Stimulated activated CD8-positive, alpha-beta memory T cell treated with anti-CD3 and anti-CD28 coated beads, Interleukin-15, amount 100 ng/mL, for 4 hours (primary cell): ENCODE measurements at places on chromosomes 13 and 19.
A peak's percentile ranks its signal among the peaks of the same experiment; 100 is the strongest.

DNA sequence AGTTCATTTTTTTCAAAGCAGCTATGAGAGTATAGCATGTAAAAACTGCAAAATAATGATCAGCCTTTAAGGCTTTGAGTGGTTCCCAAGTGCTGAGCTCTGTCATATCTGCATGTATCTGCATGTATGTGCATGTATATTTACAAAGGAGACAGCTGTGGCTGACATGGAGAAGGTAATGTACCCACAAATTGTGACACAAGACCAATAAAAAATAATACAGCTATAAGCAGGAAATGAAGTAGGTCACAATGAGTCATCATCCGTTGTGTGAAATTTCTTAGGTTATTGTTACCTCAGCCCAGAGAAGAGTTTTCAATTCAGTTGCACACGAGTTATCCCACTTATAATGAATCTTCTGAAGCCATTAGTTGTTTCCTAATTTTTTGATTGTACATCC is 60.9 kb upstream of the MED4 start:
- no peak for DNase-seq

DNA sequence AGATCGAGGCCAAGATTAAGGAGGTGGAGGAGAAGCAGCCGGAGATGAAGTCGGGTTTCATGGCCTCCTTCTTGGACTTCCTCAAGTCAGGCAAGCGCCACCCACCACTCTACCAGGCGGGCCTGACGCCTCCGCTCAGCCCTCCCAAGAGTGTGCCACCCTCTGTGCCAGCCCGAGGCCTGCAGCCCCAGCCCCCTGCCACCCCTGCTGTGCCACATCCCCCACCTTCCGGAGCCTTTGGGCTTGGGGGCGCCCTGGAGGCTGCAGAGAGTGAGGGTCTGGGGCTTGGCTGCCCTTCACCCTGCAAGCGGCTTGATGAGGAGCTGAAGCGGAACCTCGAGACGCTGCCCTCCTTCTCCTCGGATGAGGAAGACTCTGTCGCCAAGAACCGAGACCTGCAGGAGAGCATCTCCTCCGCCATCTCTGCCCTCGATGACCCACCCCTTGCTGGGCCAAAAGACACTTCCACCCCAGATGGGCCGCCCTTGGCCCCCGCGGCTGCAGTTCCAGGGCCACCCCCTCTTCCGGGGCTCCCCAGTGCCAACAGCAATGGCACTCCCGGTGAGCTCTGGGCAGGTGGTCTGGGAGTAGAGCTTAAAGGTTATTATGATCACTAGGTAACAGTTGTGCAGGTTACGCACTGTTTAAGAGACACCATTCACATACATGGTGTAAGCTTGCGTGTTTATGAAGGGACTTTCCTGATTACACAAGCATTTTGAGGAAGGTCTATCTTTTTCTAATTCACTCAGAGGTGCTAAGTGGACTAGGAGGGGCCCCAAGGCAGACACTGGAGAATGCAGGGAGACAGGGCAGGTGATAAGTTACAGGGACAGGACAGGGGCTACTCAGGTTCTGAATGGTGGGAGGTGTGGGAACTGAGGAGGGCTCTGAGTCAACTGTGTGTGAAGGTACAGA is 8.7 kb downstream of the PRR12 start:
- no peak for DNase-seq

DNA sequence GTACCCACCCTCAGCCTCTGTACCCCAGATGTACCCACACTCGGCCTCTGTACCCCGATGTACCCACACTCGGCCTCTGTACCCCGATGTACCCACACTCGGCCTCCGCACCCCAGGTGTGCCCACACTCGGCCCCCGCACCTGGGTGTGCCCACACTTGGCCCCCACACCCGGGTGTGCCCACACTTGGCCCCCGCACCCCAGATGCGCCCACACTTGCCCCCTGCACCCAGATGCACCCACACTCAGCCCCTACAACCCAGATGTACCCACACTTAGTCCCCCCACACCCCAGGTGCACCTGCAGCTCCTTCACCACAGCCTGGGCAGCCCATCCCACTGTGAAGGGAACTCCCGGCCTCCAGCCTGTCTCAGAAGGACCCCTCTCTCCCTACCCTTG is 69.7 kb downstream of the PEX11G start:
- DNase-seq, result no peak

GRCh38 chr19:18437491-18438330 is at the start of gene ISYNA1:
TSS of gene ISYNA1 (minus strand) at chr19:18438133. CDS start at chr19:18437979, 154 bp downstream.
- peak; percentile 56 for DNase-seq

GRCh38 chr19:18800636-18801035 is 9.5 kb upstream of the COMP start:
- DNase-seq, result no peak

GRCh38 chr13:81791641-81792040 is 1450.7 kb upstream of the SPRY2 start:
- DNase-seq, result no peak

GRCh38 chr19:8320564-8321066 is 560 bp downstream of the NDUFA7 start:
- no peak for DNase-seq

DNA sequence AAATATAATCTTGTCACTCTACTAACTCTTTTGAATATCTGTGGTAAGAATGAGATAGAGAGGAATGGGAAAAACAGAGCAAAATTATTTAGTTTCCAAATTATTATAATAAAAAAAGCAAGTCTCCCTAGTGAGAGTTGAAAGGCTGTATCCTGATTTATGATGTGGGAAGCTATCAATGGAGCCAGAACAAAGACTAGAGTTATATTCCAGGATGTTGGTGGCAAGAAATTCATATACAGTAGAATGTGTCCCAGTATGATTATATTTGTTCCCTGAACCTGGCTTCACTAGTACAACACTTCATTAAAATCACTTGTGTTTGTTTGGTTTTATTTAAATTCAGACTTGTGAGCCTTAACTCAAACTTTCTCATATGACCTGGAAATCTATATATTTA is 630.3 kb downstream of the GPC5 start:
- no peak for DNase-seq

DNA sequence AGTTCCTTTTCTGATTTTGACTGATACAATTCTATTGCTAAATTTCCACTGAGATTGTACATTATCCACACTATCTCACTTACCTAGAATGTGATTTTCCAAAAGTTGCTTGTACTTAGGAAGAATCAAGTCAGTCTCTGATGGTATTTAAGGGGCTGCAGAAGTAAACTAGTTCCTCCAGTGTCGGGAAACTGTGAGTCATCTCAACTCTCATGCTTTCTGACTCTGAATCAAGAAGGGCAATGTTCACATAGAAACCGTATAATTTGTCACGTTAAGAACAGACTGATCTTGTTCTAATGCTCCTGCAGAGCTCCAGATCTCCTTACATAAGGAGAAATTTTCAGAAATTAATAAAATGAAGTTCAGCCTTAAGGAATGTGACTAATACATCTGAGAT is 369.3 kb downstream of the KLF5 start:
- DNase-seq, result no peak

DNA sequence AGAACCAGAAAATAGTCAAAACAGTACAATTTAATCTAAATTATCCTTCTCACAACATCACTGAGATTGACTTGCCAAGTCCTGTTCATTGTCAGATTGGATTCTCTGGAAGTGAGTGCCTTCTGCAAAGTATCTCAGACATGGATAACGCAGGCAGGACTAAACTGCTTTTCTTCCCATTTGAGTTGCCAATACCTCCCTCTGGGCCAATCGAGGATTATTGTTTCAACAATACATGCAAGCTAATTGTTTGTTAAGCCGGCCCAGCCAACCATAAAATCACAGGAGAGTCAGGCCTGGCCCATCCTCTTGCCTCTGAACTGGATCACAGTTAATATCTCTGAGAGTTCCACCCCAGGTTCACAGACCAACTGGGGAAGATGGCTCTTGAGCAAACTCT is 240.0 kb downstream of the ENOX1 start:
- DNase-seq, result no peak

DNA sequence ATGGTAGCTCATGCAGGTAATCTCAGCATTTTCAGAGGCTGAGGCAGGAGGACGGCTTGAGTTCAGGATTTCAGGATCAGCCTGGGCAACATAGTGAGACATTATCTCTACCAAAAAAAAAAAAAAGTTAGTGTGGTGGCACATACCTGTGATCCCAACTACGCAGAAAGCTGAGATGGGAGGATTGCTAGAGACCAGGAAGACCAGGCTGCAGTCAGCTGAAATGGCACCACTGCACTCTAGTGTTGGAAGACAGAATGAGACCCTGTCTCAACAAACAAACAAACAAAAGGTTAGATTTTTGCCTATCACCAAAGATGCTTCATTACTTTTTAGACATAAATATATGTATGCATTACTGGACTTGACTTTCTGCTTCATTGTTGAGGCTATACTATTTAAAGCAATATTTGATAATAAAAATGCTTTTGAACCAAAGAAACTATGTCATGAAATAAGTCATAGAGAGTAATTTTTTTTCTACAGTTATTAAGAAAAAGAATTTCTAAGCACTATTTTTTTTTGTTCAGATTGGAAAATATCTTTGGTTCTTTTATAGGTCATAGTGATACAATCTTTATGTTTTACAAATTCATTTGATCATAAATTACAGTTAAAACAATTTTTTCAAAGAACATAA is 1180.1 kb upstream of the ATXN8OS start:
- no peak for DNase-seq

- no peak for DNase-seq
These were observed 333.2 kb downstream of the MYO16 start for GRCh38 chr13:108962654-108963053.

GRCh38 chr13:43132257-43132656 is 108.9 kb downstream of the DNAJC15 start:
- DNase-seq, result no peak

GRCh38 chr13:40043764-40044163 is 388.3 kb downstream of the COG6 start:
- DNase-seq, result no peak

- no peak for DNase-seq
These were observed 218.8 kb downstream of the FGF9 start for GRCh38 chr13:21889651-21890050.

DNA sequence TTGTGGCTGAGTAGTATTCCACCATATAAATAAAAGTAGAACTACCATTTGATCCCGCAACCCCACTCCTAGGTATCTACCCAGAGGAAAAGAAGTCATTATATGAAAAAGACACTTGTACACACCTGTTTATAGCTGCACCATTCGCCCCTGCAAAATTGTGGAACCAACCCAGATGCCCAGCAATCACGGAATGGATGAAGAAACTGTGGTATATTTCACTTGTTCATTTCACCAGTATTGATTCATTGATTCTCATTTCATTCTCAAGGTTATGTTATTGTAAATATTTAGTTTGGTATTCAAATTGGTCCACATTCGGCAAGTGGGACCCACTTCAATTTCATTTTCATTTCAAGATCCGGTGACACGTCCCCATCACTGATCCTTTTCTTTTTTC is 8.2 kb upstream of the RFPL4A start:
- no peak for DNase-seq

GRCh38 chr19:4916292-4917082 is 7.2 kb downstream of the UHRF1 start:
- DNase-seq, result peak; percentile 10

GRCh38 chr19:2089727-2090053 is 6.4 kb downstream of the MOB3A start:
- DNase-seq, result no peak

- no peak for DNase-seq
These were observed 24.8 kb upstream of the NAXD start for GRCh38 chr13:110590577-110590976.

GRCh38 chr13:97912139-97912535 is 41.3 kb upstream of the IPO5 start:
- DNase-seq, result no peak

GRCh38 chr13:78606471-78607408 is 3.4 kb upstream of the POU4F1 start:
- no peak for DNase-seq

DNA sequence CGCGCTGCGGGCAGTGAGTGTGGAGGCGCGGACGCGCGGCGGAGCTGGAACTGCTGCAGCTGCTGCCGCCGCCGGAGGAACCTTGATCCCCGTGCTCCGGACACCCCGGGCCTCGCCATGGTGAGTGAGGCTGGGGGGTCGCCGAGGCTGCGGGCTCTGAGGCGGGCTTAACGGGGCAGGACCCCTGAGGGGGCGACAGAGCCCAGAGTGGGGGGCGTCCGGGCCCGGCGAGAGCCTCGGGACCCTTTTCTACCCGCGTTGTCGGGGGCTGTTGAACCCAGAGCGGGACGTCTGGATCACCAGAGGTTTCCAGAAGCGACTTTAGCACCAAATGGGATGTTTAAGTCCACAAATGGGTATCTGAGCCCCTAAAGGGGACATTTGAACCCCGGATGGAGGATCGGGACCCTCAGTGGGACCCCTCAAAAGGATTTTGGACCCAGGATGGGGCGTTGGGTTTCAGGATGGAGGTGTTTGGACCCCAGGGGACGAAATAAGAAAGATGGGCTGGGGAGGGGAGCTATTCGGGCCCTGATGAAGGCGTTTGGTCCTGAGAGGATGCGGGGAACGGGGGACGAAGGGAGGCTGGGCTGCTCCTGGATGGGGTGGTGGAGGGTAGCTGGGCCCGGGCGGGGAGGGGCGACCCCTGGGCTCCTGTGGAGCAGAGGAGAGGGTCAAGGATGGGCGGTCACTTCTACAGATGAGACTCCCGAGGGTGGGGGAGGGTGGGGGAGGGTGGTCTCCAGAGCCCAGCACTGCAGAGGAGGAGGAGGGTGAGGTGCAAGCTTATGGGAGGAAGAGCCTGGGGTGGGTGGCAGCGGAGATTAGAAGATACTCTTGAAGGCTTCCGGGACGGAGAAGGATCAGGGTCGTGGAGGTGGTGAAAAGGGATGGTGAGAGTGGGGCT is at the start of gene CALM3:
CALM3 (plus strand) TSS at position 13 of the 907 bp plus-strand sequence; CDS start at position 118, 105 bp downstream.
- no peak for DNase-seq

DNA sequence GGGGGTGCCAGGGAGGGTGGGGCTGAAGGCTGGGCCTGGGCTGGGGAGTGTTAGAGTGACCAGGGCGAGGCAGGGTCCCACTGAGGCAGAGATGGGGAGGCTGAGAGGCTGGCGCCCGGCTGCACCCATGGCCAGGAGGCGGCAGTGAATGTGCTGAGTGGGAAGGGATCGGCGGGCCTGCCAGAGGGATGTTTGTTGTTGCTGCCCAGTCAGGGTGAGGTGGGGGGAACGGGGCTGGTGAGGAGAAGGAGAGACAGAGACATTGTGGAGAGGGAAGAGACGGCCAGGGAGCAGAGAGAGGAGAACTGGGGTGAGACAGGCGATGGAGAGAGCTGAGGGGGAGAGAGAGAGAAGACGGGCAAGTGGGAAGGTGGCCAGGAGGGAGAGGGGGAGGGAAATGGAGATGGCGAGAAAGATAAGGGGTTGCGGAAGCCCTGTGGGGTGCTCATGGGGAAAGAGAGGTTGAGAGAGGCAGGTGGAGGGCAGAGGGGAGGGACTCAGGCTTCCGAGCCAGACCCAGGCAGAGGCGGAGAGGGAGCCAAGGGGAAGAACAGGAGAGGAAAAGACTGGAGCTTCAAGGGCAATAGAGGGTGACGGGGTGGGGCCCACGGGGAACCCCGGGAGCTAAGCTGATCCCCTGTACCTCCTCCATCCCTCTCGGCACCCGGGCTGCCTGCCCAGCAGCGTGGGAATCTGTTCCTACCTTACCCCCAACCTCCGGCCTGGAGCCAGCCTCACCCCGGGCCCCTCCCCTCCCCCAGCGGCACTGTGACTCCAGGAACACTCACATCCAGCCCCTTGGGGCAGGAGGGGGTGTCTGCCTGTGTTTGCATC is 690 bp upstream of the B3GNT8 start:
- no peak for DNase-seq
